GM03348 (cell line): ENCODE measurements at places on chromosomes 6 and 20.

GRCh38 chr6:16546861-16547260 is 214.4 kb downstream of the ATXN1 start:
- no peak for DNase-seq

GRCh38 chr20:18172379-18172778 is 34.7 kb downstream of the KAT14 start:
- no peak for DNase-seq

DNA sequence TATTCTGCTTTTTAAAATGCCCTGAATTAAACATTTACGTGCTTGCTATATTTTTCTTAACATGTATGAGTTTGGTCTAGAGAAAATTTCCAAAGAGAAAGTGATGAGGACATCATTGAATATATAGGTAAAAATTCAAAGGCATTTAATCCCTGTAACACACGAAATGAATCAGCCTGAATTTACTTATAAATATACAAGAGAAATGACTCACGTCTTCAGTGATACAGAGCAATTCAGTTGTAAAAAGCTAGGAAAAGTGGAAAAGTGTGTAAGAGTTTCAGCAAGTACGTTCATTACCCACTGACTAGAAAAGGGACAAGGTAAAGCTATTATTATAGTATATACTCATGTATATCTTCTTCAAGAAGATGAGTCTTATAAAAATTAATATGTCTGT is 124.8 kb downstream of the HIVEP1 start:
- DNase-seq, result no peak

DNA sequence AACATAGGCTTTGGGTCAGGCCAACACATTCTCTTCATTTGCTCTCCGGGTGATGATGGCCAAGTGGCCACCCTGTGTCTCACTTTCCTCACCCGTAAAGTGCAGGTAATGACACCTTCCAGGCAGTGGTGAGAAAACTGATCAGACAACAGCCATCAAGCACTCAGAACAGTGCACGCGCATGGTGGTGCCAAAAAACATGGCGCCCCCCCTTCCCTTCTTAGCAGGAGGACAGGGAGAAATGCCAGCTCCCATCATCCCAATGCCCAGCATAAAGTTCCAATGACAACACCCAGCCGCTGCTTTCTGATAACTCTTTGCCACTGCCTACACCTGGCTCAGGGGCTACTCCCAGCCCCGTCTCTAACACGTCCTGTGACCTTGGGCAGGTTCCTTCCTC is 8.4 kb downstream of the BPIFB1 start:
- DNase-seq, result no peak

GRCh38 chr6:26003102-26003694 is 40.6 kb downstream of the TRIM38 start:
- peak; percentile 74 for DNase-seq

- no peak for DNase-seq
Measured at GRCh38 chr6:15401120-15401519, 155.3 kb downstream of the JARID2 start.

DNA sequence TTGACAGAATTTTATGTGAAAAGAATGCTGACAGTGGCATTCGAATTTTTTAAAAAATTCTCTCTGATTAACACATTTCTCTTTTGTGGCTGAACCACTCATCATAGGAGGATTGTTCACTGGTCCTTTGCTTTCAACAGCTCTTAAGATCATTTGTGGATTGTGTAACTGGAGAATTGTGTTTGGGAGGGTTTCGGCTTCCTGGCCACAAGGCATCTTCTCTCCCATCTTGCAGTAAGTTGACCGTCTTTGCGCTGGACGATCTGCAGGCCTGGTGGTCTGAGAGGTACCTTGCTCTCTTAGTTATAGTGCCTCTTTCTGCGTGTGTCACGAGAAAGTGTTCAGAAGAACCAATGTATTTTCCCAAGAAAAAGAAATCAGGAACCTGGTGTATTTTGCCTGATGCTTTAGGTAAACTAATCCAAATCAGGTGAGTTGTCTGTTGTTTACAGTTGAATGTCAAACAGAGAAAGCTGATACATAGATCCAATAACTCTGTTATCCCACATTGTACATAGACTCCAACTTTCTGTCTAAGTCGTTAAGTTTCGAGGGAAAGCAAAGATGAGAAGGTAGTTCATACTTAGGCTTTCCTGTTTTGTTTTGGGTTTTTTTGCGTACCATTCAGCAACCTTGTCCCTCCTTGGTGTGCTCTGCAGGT is 14.8 kb upstream of the EXOC2 start:
- no peak for DNase-seq

- DNase-seq, result peak; percentile 22
Measured at GRCh38 chr20:41135187-41135887, 2.0 kb upstream of the PLCG1 start.

DNA sequence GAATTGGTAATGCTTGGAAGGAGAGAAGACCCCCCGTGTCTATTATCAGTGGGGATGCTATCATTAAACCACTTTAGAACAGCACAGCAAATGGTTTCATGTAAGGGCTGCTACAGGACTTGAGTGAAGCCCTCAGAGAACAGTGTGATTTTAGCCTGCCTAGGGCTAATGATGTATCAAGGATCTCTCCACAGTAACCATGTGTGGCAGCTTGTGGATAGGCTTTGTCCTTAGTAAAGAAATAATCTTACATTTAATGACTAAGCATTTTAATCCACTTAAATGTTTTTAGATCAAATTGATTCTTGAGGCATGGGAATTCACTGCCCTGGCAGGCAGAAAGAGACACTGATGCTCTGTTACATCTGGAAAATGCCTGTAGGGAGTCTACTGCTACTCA is 495.1 kb downstream of the NKAIN2 start:
- no peak for DNase-seq

DNA sequence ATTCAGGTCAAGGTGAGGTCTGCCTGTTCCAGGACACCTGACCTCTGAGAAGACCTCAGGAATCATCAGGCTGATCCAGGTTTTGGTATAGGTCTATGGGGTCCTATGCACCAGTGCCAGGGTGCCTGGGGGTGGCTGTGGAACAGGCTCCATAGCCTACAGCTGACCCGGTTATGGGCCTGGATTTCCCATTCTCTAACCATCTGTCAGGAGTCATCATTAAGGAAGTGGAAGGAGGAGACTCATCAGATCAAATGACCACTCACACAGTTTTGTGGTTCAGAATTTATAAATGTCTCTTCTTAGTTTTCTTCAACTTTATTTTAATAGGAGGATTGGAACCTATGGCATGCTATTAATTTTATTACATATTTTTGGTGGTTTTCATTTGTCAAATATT is 14.8 kb downstream of the PLA2G7 start:
- no peak for DNase-seq

DNA sequence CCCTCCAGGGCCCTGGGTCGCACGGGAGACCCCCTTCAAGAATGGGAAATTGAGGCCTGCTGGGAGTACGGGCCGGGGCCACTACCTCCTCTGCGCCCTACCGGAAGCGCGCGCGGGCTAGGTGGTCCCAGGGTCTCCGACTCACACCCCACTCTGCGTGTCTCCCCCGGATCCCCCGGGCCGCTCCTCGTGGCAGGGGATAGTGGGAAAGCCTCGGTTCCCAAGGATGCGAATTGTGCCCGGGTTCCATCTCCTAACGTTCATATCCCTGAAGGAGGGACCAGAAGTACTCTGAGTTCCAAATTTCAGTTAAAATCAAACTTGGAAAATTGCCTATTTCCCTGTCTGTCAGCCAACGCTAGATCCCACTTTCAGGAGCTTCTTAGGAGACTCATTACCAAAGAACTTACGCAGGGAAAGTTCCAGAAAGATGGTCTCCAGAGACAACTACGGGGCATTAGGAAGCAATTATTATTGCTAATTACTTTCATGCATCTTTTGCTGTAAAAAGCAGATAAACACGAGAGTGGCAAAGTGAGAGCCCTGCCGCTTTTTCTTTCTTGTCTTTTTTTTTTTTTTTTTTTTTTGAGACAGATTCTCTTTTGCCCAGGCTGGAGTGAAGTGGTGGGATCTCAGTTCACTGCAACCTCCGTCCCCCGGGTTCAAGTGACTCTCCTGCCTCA is 858 bp downstream of the FAM83D start:
- DNase-seq, result peak; percentile 22

DNA sequence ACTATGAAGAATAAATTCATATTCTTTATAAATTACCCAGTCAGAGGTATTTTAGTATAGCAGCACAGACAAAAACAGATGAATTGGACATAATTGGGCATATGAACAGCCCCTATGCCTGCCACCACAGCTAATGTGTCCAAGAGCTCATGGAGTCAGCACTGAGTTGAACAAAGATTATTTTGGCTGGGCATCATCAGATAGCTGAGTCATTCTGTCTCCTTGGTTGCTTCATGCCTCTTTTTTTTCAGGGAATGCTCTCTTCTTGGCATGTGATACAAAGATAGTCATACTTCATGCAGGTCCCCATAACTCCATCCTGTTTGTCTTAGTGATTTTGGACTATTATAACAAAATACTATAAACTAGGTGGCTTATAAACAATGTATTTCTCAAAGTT is 275.6 kb downstream of the TENT5A start:
- DNase-seq, result peak; percentile 23

- no peak for DNase-seq
Measured at GRCh38 chr6:128874863-128875262, 8.1 kb upstream of the LAMA2 start.

GRCh38 chr6:50851049-50851845 is 32.6 kb downstream of the TFAP2B start:
- DNase-seq, result no peak

- DNase-seq, result no peak
Measured at GRCh38 chr6:39319621-39320362, 2.7 kb downstream of the KCNK16 start.

- no peak for DNase-seq
Measured at GRCh38 chr6:105452924-105453756, 50.3 kb upstream of the PREP start.

GRCh38 chr6:30104661-30105060 is 8.2 kb downstream of the TRIM31 start:
- DNase-seq, result no peak

DNA sequence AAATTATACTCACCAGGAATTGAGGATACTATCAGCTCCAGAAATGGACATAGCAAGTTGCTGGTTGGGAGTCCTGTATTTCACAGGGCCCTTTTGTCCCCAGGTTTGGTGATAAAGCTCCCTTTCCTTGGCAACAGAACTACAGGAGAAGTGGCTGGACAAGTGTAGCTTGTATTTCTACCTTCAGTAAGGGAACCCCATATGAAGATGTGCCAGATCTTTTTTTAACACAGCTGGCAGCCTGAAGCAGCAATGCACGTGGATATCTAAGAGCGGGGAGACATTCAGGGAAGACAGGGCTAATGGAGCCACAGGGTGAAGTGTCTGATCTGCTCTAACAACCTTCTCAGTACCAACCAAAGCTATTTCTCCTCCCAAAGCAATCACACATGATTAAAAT is 373.9 kb upstream of the ID4 start:
- no peak for DNase-seq

DNA sequence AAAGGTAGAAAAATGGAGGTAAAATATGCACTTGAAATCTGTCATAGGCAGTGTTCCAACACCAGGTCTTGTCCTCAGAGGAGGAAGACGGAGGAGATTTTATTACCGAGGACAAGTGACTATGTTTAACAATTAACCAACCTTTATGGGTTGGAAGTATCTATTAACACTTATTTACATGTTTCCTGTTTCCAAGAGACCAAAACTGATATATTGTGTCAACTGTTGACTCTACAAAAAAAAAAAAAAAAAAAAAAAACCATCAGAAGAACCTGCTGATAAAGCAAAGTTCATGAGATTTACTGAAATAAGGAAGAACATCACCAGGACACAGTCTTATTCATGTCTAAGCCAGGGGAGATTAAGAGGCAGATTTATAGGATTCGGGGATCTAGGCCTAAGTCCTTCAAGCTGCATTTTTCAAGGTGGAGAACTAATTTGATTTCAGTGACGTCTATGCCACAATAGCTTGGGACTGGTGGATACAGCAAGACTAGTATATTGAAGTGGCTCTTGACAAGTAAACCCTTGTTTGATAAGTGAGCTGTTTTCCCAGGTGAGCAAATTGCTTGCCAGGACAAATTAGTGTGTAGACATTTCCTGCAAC is 126.6 kb upstream of the NAA20 start:
- no peak for DNase-seq

DNA sequence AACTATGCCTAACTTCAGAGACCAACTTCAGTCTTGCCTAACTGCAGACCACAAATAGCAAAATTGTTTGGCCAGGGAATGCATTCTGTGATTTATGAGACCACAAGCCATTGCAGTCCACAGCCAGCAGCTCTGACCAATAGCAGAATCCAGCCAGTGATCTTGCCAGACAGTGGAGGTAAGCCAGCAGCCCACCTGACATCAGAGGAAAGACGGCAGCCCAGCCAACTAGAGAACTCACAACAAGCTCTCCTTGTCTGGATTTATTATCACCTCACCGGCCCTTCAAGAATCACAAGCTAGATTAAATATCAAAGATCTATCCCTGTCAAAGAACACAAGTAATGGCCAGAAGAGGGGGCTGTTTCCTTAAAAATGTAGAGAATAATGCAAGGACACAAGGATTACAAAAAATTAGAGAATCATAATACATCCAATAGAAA is 66.5 kb upstream of the SLC35F1 start:
- DNase-seq, result peak; percentile 13
